Fibroblast of gingiva (primary cell): ENCODE measurements at places on chromosomes 12 and 14.
A peak's percentile ranks its signal among the peaks of the same experiment; 100 is the strongest.

- DNase-seq: no peak
These were observed 1.4 kb downstream of the NFKBIA start for GRCh38 chr14:35403114-35403602.

- peak; percentile 68 for DNase-seq
These were observed 3.8 kb upstream of the SIVA1 start for GRCh38 chr14:104749111-104749649.

DNA sequence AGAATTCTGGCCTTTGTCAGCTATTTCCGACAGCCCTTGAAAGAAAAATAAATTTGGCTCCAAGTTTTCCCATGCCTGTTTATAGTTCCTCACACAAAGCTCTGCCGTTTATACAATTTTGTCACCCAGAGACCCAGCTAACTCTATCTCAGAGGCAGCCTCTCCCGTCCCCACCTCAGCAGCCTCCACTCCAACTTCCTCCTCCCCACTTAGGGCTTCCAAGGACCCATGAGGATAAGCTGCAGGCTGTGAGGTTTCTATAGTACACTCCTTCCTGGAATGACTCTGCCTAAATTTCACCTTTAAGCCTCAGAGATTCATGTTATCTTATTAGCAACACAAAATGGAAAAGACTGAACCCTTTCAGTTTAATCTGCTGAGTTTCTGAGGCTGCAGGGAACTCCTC, 71.8 kb downstream of the TTC9 start:
- DNase-seq: no peak

- no peak for DNase-seq
These were observed 16.4 kb upstream of the MDGA2 start for GRCh38 chr14:47691829-47692228.

DNA sequence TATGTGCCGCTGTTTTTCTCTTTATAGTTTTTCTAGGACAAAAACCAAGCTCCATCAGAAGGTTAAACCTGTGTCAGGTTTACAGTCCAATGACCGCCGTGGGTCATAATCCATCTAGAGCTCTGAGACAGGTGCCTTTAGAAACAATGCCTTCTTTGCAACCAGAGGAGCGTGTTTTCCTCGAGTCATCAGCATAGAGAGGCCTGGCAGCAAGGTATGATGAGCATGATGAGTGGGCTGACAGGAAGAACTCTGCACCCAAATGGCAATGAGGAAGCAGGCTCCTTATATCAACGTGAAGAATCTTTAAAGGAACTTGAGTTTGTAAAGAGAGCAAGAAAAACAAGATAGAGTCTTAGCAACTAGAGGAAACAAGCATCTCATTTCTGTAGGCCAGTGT, 60.5 kb upstream of the NUDT4 start:
- DNase-seq: no peak

DNA sequence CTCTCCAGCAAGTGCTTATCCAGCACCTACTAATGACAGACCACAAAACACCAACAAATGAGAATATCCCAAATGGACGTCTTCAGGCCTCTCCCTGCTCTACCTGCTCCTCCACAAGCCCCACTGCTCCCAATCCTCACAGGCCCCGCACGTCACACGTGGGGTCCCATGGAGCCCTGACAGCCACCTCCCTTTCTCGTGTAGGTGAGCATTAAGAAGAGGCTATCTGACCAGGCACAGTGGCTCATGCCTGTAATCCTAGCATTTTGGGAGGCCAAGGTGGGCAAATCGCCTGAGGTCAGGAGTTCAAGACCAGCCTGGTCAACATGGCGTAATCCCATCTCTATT, 5.4 kb downstream of the RIMBP2 start:
- DNase-seq: no peak

DNA sequence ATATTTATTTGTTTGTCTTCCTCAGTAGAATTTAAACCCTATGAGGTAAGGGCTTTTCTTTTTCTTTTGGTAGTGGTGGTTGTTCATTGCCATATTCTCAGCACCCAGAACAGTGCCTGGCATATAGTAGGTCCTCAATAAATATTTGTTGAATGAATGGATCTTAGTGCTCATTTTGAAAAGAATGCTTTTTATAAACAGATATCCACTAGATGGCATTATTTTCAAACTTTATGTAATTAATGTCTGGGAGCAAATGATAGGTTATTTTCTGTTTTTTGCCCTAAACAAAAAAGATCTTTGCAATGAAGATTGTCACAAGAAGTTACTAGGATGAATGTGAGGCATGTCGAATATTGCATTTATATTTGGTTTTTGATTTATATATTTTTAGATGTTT, 64.1 kb downstream of the RAD51B start:
- peak; percentile 6 for DNase-seq

- no peak for DNase-seq
These were observed 56.0 kb downstream of the CLMN start for GRCh38 chr14:95263527-95264231.

- no peak for DNase-seq
These were observed 12.1 kb downstream of the CLEC14A start for GRCh38 chr14:38243696-38244240.

DNA sequence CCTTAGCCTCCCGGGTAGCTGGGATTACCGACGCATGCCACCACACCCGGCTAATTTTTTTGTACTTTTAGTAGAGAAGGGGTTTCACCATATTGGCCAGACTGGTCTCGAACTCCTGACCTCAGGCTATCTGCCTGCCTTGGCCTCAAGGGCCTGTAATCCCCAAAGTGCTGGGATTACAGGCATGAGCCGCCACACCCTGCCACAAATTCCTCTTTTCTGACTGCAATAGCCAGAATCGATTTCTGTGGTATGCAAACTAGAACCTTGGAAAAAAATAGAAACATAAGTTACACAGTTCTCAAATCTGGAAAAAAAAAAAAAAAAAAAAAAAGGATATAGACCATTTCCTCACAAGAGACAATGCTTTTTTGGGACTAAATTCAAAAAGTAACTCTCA, 184.6 kb upstream of the EGLN3 start:
- DNase-seq: no peak

GRCh38 chr12:6691473-6691872, 2.3 kb upstream of the ZNF384 start:
- DNase-seq: peak; percentile 21

DNA sequence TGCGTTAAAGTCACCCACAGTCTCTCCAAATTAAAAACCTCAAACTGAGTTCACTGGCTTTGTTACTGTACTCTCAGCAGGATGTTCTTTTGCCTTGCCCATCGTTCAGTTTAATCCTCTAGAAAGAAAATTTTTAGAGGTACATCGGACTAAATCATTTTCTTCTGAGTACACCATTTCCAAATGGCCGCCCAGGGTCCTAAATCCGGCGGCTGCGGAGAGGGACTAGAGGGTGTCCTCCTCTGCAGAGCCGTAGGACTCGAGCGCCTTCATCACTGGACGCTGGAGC, 1.4 kb downstream of the LIN7A start:
- DNase-seq: peak; percentile 39

DNA sequence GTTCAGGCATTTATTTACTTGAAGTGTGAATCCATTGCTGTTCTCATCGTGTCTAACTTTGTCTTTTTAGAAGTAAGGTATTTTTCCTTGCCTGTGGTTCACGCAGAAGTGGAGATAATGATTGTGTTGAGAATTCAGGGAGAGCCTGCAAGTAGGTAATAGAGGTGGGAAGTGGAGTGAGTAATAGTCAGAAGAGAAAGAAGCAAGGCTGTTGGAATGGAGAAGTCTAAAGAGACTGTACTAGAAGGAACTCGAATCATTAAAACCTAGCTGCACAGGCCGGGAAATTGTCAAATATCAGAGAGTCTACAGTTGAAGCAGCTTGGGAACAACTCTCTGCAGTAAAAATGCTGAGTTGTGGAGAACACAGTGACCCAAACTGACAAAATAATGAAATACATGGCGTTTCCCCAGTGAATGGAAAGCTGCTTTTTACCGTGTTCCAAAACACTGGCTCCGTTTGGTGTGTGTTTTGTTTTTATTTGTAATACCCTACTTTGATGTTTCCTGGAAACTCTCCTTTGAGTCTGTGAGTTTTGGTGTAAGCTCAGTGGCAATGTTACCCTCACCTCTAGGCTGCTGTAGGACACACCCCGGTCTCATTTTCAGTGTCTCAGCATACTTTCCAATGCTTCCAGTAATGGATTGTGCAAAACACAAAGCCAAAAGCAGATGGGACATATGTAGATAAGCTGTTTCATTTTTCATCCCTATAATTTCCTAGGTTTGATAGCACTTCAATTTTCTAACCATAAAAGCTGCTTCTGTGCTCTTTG, 146.6 kb downstream of the CRADD start:
- DNase-seq: peak; percentile 64

- DNase-seq: no peak
These were observed 24.5 kb upstream of the TMCC3 start for GRCh38 chr12:94674835-94675234.

DNA sequence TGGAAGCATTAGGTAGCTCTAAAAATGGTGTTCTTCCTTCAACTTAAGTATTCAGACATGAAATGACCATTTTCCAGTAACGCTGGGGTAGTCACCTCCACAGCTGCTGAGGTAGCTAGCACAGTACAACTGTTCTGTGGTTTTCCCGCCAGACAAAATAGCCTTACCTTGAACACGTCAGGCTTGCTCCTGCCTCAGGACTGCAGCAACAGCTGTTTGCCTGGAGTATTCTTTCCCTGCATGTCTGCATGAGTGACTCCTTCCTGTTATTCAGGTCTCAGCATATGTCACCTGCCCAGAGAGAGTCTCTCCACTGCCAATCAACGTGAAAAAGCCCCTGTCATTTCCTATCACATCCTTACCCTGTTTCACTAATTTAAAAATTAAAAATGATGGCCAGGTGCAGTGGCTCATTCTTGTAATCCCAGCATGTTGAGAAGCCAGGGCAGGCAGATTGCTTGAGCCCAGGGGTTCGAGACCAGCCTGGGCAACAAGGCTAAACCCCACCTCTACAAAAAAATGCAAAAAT, 37.9 kb downstream of the WDR89 start:
- no peak for DNase-seq

GRCh38 chr14:103108749-103109207, 14.3 kb downstream of the EXOC3L4 start:
- DNase-seq: no peak

- DNase-seq: no peak
These were observed 393.4 kb downstream of the GLT1D1 start for GRCh38 chr12:129246630-129247029.
